ENCODE measurements at places on chromosomes 16 and 17.

GRCh38 chr16:26992666-26993349 is 73.9 kb upstream of the C16orf82 start:
- H3K4me3 ChIP-seq = no peak overlapping the region
- no peak overlapping the region for H3K27ac ChIP-seq
- H3K36me3 ChIP-seq = no peaks in the 10 kb centered on the region
- H3K27me3 ChIP-seq = no peaks in the 10 kb centered on the region

DNA sequence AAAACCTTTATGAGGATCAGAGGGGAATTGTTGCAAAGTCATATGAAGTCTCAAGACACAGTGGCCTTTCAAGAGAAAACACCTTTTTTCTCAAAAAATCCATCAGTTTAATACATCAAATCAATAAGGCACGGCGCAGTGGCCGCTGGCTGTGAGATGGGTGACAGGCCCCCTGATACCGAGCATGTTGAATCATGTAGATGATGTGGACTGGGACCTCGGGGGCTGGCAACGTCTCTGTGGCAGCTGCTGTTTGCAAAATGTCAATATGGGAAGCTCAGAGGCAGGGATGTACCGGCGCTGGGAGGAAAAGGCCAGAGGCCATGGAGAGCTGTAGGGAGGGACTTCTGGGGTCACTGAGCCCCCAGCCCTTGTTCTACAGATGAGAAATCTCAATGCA is 169.1 kb downstream of the GSG1L start:
- DNase-seq = no peak
- H3K36me3 ChIP-seq = no peaks in the 10 kb centered on the region
- no peak overlapping the region for H3K27ac ChIP-seq
- no peaks in the 10 kb centered on the region for H3K4me1 ChIP-seq
- H3K4me3 ChIP-seq = no peak overlapping the region

- H3K27me3 ChIP-seq = no peaks in the 10 kb centered on the region
- peaks cover 31% of the 10 kb centered on the region for H3K36me3 ChIP-seq
- no peak overlapping the region for H3K27ac ChIP-seq
- H3K4me1 ChIP-seq = peaks cover 12% of the 10 kb centered on the region
These were observed 716 bp downstream of the TK1 start for GRCh38 chr17:78185981-78186691.

DNA sequence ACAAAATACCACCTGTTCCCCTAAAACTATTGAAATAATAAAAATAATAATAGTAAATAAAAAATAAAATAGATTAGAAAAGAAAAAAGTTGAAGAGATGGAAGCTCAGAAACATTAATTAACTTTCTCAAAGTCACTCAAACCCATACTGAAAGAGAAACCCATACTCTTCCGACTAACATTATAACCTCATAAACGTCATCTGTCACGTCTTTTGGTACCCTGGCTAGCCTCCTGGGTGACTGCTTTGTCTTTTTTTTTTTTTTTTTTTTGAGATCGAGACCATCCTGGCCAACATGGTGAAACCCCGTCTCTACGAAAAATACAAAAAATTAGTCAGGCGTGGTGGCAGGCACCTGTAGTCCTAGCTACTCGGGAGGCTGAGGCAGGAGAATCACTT is 7.6 kb downstream of the SLFN12L start:
- no peak for DNase-seq
- H3K4me3 ChIP-seq = no peak overlapping the region
- H3K4me1 ChIP-seq = peaks cover 6% of the 10 kb centered on the region
- H3K36me3 ChIP-seq = peaks cover 6% of the 10 kb centered on the region

- no peaks in the 10 kb centered on the region for H3K36me3 ChIP-seq
- DNase-seq = no peak
- peaks cover 12% of the 10 kb centered on the region for H3K4me1 ChIP-seq
- no peaks in the 10 kb centered on the region for H3K27me3 ChIP-seq
- H3K4me3 ChIP-seq = no peak overlapping the region
- H3K27ac ChIP-seq = no peak overlapping the region
These were observed 295.3 kb upstream of the XYLT1 start for GRCh38 chr16:17766012-17766411.

DNA sequence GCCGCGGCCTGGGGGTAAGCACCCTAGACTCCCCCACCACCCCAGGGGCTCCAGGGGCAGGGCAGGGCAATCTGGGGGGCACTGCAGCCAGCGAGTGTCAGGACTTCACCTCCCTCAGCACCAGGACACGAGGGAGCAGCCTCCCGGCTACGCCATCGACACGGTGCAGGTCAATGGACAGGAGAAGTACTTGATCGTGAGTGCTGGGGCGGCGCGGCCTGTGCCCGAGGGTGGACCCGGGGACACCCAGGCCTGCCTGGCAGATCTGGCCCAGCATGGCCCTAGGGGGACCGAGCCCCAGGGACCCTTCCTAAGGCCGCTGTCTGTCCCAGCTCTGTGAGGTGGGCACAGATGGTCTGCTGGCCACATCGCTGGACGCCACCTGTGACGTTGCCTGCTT is 3.1 kb upstream of the RHBDL1 start:
- no peak overlapping the region for H3K27ac ChIP-seq
- H3K36me3 ChIP-seq = peaks cover 50% of the 10 kb centered on the region
- H3K27me3 ChIP-seq = no peaks in the 10 kb centered on the region
- H3K4me1 ChIP-seq = no peaks in the 10 kb centered on the region
- DNase-seq = no peak

Data from MCF 10A (cell line).